ENCODE measurements at places on chromosomes 1 and 21.

GRCh38 chr1:110184446-110184845 lies 25.7 kb upstream of the KCNC4 start:
- DNase-seq, result no peak

DNA sequence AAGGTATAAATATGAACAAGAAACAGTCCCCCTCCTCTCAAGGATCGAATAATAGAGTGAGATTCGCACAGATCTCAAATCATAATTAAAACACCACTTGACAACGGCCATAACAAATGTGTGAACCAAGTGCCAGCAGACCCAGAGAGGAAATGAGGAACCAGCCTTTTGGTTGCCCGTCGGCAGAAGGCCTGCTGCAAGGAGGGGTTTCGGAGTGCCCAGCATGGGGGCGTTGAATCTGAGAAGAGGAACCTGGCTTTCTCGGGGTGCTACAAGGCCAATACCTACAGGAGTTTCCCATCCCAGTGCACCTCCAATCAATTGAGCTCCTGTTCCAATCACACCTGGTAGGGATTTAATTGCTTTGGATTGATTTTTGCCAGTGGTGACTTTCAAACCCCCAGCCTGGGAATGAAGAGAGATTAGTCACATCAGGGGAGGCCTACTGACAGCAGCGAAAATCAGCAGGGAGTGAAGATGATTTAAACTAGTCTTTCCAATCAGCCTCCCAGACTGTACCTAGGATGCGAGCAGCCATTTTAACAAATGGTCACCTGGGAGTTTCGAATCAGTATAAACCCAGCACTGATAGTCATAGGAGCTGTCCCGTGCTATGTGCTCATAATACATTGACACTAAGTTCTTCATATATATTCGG lies 263.8 kb downstream of the KAZN start:
- DNase-seq, result no peak

GRCh38 chr1:31111290-31111951 lies 45.9 kb upstream of the PUM1 start:
- no peak for DNase-seq

DNA sequence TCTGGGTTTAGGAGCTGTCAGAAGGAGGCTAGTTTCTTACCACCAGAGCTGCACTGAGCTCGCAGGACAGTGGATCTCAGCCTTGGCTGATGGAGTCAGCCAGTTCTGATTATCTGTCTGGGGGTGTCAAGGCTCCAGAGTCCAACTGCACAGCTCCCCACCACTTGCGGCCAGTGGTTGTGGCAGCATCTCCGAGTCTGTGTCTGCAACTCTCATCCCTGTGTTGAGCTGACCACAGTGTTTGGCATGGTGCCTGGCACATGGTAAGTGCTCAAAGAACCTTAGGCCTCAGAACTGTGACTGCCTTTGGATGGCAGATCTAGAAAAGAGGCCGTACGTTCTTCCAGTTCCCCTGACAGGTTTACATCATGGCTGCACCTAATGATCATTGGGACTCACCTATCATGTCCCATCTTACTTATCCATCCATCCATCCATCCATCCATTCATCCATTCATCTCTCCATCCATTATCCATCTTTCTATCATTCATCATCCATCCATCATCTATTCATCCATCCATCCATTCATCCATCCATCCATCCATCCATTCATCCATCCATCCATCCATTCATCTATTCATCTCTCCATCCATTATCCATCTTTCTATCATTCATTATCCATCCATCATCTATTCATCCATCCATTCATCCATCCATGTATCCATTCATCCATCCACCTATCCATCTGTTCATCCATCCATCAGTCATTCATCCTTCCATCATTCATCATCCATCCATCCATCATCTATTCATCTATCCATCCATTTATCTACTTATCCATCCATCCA lies 114.5 kb downstream of the CRYAA start:
- no peak for DNase-seq

DNA sequence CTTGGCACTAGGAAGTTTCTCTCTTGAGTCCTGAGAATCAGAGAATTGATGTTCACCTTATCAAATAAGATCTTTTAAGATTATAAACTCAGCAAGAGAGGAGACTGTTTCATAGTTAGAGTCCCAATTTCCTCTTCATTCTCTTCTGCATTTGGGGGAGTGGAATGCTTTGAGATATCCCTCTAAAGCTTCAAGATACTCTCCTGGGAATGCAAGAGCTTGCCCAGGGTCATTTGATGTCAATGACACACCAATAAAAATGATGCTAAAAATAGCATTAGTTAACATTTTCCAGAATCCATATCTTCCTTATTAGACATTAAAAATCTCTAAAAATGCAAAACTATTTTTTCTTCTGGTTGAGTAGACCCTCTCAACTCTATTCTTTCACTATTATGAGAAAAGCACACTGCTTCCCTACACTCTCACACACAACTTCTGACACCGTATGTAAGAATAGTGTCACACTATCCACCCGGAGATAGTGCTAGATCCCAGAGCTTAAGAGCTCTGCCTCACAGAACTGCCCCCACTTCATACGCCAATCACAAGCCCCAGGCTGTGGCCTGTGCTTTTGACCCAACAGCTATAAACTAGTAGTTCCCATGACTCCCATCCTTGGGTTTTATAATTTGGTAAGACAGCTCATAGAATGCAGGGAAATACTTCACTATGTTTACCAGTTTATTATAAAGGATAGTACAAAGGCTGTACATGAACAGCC lies 399.9 kb upstream of the RUNX1 start:
- no peak for DNase-seq

GRCh38 chr1:246907472-246907871 lies 24.3 kb downstream of the AHCTF1 start:
- DNase-seq, result no peak

DNA sequence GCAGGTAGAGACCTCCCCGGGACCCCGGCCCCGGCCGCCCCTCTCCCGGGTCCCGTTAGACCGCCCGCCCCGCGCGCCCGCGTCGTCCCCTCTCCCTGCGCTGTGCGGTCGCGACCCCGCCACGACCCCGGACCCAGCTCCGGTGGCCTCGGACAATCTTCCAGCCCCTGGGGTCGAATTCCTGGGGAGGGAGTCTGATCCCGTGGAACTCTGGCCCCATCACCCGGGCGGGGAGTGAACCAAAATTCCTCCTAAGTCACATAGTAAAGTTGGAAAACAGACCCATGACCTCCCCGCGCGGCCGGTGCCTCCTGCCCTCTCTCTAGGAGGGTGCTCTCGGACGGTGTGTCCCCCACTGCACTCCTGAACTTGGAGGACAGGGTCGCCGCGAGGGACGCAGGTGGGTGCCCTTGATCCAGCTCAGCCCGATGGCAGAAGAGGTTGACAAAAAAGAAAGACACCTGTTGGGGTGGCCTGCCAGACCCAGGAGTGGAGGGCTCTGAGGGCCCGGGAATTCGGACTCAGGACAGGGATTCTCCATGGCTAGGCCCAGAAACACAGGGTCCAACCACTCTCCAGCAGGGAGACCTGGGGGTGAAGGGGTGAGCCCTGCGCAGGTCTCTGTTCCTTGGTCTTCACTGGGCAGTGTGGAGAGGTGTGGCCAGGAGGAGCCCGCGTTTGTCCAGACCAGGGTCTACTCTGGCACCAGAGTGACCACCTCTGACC lies 451 bp downstream of the ADAMTSL4 start:
- DNase-seq, result no peak

DNA sequence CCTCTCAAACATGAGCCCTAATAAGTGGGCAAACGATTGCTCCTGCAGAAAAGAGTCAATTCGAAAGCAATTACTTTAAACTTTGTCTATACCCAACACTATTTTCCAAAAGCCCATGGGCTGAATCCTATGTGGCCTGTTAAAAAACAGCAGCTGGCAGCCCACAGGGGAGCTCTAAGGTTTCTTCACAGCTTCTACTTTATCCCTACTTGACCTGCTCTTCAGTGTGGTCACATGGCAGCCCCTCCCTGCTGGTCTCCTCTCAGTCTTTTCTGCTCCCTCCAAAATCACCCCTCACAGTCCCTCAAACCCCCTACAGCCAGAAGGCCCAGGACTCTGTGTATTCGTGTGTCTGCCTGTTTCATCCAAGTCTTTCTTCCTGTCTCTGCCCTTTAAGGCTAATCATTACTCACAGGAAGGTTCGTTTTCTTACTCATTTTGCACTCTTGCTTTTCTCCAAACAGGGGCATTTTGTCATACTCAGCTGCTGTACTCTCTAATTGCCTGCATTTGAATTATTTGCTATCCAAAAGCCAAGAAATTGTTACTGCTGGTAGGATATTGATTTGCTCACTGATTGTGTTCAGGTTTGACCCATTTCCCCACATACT lies 62.4 kb upstream of the FAM3B start:
- no peak for DNase-seq

- no peak for DNase-seq
Measured at GRCh38 chr1:179380299-179380698, 14.5 kb downstream of the AXDND1 start.

DNA sequence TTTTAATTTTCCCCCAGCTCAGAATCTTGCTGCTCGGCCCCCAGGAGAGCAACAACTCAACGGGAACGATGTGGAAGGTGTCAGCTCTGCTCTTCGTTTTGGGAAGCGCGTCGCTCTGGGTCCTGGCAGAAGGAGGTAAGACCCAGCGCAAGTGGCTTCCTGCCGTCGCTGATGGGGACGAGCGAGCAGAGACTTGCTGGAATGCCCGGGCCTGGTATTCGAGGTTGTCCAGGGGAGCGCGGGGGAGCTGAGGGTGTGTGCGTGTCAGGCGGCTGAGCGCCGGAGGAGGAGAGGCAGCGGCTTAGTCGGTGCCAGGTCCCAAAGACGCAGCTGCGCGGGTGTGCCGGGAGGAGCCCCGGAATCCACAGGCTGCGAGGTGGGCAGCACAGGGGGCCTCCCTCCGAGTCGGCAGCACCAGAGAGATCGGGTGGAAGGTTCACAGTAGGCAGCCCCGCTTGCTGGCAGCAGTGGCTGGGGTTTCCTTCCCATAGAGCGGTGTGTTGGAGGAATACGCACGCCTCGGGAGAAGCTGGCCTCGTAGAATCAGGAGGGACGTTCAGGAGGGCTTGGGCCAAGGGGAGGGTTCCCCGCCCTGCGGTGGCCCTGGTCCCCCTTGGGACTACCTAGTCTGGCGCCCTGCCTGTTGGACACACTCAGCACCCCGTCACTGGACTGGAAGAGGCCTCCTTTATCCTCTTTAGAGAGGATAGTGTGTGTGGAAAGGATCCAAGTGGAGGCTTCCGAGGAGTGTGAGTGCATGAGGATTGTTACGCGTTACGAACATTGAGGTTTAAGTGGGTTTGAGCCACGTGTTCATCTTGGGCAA lies 547 bp downstream of the PDPN start:
- DNase-seq, result no peak

DNA sequence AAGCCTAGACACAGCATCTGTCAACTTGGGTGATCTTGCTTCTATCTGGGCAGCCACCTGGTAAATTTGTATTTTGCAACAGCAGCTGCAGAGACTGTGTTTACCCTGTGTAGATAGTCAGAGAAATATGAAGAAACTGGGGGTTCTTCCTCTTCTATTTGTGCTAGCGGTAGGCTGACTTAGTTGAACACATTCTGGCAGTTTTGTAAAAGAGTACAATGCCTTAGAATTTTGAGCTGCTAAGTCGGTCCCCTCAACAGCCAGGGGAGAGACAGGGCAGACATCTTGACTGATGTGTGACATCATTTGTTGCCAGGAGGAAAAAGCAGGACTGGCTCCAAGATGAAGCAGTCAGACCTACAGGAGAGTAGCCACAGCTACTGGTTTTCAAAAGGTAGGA lies 53.7 kb downstream of the KCNJ6 start:
- peak; percentile 24 for DNase-seq

DNA sequence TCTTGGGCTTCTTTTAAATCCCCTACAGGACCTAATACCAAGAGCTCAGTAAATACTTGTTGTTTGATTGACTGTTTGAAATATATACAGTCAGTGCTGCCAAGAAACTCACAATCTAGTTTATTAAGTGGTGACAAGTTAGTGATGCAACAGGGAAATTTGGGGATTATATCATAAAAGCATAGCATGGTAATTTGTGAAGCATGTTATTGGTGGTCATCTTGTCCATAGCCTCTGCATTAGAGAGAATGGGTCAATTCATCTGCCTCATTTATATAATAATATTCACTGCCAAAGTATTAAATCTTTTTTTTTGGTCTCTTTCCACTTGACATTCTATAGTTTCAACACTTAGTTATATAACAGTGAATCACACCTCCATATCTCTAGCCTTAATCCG lies 138.2 kb upstream of the SPAG17 start:
- DNase-seq, result no peak

DNA sequence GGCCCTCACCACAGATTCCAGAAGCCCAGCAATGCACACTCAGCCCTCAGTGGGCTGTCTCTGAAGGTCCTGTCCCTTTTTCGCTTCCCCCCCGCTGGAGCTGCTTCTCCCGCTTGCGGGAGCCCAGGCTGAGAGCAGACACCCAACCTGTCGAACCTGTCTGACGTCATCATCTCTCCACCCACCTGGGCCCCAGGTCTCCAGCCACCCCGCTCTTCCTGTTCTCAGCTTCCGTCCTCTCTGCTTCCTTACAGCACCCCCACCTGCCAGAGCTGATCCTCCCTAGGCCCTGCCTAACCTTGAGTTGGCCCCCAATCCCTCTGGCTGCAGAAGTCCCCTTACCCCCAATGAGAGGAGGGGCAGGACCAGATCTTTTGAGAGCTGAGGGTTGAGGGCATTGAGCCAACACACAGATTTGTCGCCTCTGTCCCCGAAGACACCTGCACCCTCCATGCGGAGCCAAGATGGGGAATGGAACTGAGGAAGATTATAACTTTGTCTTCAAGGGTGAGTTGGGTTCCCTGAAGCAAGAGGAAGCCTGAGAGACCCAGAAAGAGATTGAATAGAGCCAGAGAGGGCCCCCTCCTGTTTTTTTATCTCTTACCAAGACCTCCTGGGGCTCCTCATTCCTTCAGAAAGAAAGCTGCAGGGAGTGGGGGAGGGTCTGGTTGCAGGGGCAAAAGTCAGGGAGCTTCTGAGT lies at the start of gene RAB25:
Gene RAB25 (plus strand): TSS at position 224 of the 700 bp plus-strand sequence. CDS start 241 bp downstream, at position 465.
- no peak for DNase-seq

- no peak for DNase-seq
Measured at GRCh38 chr1:172843444-172843843, 184.5 kb downstream of the FASLG start.

DNA sequence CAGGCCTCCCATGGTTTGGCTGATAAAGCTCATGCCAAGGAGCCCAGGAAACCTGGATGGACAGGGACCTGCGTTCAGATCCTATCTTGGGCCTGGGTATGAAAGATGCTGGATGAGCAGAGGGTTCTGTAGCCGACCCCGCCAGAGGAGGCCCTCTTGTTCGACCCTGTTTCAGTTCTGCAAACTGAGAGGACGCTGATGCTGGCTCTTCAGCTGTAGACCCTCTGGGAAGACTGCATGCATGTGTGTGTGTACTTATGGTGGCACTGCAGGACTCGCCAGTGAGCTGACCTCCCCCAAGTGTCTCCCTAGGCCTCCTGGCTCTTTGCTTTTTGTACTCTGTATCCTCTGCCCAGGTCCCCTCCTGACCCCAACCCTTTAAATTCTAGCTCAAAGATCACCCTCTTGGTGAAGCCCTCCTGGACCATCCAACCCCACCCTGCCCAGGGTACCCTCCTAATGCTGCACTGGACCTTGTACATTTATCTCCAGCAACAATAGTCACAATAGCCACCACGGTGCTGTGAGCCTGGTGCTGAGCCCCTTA lies 1.6 kb downstream of the EPS8L3 start:
- no peak for DNase-seq

Measured in NCI-H1417 (cell line).